ENCODE measurements at places on chromosomes 3 and 15.

- no peak for DNase-seq
Observed at GRCh38 chr3:105402287-105402801, 35.6 kb downstream of the ALCAM start.

GRCh38 chr3:53680028-53680427 lies 166.2 kb downstream of the CHDH start:
- no peak for DNase-seq

- DNase-seq: no peak
Observed at GRCh38 chr15:68536331-68537095, 42.3 kb upstream of the CORO2B start.

GRCh38 chr3:160779040-160779439 lies 23.0 kb downstream of the PPM1L start:
- DNase-seq: no peak

DNA sequence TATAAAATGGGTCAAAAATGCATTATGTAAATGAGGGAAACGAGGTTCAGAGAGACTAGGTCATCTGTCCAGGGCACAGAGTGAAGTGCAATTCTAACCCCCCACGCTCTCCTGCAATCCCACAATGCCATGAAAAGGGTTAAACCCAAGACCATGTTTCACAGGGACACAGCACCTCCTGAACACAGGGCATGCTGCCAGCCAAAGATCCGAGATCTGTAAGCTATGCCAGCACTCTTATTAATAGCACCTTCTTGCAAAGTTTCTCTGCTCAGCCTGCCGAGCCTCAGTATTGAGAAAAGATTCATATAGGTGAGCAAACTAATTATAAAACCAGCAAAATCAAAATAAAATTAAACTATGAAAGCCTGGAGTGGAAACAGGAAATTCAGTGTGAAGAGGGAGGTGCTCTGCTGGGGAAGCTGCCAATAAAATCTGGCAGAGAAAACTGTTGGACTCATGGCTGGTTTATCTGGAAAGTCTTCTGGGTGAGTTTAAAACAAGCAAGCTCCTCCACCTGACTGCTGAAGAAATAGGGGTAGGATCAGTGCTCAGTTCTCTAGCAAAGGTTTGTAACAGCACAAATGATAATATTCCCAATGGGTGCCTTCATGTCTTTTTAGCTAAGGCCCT lies 50.3 kb downstream of the LRIG1 start:
- DNase-seq: no peak

DNA sequence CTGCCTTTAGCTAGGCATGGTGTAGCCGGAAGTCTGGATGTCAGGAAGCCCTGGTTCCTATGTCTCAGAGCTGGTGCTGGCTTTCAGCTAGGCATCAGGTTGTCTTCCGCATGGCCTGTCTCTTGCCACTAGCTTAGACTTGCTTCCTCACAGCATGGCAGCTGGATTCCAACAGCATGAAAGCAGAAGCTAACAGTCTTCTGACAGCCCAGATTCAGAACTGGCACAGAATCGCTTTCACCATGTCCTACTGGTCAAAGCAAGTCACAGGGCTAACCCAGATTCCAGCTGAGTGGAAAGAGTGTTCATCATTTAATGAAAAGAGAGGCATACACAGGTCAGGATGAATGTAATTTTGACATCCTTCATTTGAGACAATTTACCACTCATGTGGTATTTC lies 1050.5 kb downstream of the ROBO2 start:
- no peak for DNase-seq

DNA sequence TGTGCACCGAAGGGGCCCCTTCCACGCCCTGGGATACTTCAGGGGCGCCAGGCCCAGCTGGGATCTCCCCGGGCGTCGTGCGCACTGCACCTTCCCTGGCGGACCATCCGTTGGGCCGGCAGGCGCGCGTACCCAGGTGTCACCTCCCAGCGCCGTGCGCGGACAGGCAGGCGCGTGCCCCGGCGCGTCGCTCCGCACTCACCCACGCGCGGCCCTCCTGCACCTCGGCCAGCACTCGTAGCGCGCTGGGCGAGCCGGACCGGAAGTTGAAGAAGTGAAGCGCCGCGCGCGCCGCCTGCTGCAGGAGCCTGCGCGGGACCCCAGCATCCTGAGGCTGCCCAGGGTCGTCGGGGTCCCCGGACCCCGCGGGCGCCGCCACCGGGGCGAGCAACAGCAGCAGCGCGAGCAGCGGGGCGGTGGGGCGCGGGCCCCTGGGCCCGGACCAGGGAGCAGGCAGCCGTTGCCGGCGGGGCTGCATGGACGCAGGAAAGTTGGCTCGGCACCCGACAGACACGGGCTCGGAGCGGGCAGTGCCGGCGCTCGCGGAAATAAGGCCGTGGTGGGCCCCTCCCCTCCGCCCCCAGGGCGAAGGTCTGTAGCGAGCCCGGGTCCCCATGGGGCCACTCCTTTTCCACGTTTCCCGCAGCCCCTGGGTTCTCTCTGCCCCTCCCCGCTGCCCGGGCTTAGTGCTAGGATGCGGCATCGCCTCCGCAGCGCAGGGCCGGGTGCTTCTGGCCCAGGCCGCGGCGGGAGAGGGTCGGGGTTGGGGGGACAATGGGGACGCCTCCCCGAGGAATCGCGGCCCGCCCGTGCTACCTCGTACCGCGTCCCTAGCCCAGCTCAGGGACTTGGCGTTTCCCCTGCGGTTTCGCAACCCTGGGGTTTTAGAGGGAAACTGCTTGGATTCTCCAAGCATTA lies at the start of gene RARRES1:
RARRES1 (minus strand) TSS at position 520 of the 918 bp plus-strand sequence; CDS start at position 478, 42 bp downstream.
- no peak for DNase-seq

DNA sequence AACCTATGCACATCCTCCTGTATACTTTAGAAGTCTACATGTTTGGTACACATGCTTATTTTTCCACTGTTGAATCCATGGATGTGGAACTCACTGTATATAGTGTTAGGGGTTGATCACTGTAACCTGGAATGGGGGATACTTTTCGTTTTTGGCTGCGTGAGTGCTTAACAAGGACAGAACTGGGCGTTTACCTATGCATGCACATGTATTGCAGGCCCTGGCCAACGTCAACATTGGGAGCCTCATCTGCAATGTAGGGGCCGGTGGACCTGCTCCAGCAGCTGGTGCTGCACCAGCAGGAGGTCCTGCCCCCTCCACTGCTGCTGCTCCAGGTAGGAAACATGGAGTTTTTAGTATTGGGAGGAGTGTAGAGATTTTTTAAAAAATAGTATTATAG lies 2.3 kb downstream of the RPLP1 start:
- DNase-seq: no peak

GRCh38 chr15:99909592-99910295 lies 176.5 kb upstream of the LYSMD4 start:
- no peak for DNase-seq

GRCh38 chr3:149042789-149043386 lies 43.4 kb downstream of the HLTF start:
- no peak for DNase-seq

DNA sequence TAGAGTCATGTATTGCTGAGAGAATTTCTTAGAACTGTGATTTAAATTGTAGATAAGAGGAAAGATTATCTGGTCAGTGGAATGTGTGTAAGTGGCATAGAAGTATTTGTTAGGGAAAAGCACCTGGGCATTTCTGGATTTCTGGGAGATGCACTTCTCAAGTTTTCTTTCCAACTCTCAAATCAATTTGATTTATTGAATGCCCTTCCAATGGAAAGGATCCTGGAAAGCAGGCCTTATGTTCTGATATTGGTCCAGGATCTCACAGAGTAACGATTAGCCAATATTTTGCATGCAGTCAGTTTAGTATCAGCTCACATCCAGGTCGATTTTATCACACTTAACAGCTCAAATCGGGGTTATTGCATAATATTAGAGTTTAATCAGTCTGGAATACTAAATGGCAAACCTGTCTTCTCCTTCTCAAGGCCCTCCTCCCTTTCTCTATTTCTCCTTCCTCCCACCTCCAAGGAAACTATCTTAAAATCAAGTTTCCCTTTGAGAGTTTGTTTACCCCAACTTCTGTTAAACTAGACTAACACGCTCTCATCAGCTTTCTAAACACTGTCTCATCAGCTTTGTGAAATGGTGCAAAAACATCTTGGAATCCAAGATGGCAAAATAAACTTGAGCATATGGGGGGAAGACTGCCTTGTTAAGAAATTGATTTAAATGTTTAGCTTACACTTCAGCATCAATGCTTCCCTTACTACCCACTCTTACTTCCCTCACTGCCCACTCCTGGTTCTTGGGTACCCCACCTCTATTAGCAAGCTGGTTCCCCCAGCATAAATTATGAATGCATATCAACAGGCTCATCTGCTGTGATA lies 9.5 kb downstream of the SOX2 start:
- DNase-seq: no peak
